ENCODE measurements at places on chromosomes 7 and 10.
A peak's percentile ranks its signal among the peaks of the same experiment; 100 is the strongest.

DNA sequence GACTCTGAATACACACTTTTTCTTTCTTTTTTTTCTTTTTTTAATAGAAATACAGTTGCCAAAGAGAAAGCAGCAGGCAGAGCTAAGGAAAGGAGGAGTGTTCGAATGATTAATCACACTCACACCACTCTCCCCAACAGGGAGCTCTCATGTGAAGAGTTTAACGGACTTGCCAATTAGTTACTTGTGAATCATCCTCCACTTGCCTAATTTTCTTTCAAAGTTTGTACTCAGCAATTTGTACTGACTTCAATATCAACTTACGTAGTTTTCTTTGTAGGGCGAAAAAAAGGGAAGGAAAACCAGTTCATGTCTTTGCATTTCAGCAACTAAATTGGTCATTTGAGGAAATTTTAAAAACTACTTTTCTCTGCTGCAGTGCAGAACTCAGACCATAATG lies 109.2 kb downstream of the PIP4K2A start:
- DNase-seq: no peak

DNA sequence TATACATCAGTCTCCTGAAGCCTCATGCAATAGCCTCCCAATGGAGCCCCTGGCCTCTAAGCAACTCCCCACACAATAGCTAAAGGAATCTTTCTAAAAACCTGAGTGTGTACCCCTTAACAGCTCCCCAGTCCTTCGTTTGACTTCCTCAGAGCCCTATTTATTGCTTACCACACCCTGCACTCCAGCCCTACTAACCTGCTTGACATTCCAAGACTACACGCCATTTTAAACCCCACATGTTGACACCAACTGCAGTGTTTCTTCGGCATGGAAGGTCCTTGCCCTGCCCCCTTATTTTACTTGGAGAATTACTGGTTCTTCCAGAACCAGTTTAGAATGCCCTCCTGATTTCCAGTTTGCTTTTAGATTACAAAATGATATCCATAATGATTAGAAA lies 10.8 kb downstream of the SRPK2 start:
- DNase-seq: no peak

- no peak for DNase-seq
Measured at GRCh38 chr10:119222966-119223386, 15.6 kb downstream of the GRK5 start.

GRCh38 chr10:132519382-132520176 lies 18.0 kb upstream of the INPP5A start:
- DNase-seq: no peak

- DNase-seq: peak; percentile 21
Measured at GRCh38 chr10:52951824-52952223, 179.2 kb upstream of the MBL2 start.

DNA sequence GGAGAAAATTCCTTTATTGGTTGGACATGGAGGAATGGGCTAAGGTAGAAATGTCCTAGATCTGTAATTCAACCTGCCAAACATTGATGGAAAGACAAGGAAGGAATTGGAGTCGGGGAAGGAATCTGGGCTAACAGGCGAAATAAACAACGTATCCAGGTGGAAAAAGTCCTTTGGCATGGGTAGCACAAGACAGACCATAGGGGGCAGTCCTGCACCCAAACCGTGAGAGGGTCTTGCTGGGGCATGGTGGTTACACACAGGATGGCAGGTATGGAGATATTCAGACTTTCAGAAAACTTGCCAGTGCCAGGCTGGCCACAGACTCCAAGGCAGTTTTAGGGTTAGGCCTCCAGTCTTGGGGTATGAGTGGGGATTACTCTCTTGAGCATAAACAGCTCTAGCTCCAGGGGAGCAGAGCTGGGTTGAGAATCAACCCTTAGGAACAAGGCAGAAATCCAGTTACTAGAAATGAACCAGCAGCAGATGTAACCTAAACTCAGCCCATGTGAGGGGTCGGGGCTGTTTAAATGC lies 188.6 kb upstream of the GDF10 start:
- no peak for DNase-seq

GRCh38 chr7:124996778-124997177 lies 67.2 kb upstream of the POT1 start:
- DNase-seq: no peak

DNA sequence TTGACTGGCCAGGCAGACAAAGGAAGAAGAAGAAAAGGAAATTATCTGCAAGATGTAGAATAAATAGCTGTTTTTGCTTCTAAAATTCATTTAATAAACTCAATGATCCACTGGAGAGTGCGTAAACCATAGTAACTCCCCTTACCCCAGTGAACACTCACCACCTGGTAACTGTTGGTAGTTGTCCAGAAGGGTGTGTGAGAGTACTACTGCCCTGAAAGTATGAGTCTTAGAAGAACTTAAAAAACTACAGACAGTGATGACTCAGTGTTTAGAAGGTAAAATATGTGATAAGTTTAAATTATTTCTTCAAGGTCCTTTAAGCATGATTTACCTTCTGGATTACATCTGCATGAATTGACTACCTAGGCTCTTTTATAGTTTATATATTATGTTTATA lies 53.0 kb upstream of the SEMA3A start:
- DNase-seq: no peak

- DNase-seq: no peak
Measured at GRCh38 chr10:130817046-130817624, 494.4 kb downstream of the TCERG1L start.

- DNase-seq: no peak
Measured at GRCh38 chr10:61486251-61486650, 33.1 kb upstream of the TMEM26 start.

DNA sequence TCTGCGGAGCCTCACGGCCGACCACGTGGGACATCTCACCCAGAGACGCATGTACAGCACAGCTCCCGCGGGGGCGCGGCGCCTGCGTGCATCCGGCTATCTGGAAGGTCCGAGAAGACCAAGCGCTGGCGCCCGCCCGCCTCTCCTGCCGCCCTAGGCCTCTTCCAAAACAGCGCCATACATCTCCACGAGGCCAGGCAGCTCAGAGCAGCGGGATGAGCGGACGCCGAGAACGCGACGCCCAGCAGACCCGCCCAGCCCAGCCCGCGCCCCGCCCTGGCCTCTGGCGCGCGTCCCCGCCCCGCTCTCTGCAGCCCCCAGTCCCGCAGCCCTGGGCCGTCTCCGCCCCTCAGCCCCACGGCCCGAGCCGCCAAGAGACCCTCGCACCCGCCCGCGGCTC lies 20.3 kb upstream of the LANCL2 start:
- no peak for DNase-seq

DNA sequence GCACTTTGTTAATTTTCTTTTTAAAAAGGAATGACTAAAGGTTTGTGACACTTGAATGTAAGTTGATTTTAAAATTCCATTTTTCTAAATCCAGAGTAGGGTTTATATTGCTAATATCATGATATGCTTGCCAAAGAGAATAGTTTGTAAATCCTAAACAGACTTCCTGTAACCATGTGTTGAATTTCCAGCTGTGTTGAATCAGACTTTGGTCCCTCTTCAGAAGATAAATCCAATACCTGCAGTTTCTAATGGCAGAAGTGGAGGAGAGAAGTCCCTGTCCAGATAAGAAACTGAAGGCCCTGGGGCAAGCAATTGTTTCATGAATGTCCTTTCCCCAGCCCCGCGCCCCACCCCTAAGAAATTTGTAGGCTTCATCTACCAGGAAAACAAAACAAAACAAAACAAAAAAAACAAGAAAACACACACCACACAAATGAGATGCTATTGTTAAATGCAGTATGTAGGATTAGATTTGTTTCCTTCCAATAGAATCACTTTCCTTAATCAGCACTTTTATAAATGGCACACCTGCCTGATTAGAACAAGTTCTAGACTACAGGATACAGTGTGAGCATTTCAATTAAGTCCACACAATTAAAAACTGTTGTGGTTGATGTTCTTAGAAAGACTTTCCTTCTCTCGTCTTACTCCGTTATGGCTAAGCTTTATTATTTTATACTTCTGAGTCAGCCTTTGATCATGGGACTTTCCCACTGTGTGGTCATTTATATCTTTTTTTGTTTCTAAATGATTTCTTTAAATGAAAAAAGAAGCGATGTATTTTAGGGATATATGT lies 122.8 kb downstream of the KAT6B start:
- no peak for DNase-seq

DNA sequence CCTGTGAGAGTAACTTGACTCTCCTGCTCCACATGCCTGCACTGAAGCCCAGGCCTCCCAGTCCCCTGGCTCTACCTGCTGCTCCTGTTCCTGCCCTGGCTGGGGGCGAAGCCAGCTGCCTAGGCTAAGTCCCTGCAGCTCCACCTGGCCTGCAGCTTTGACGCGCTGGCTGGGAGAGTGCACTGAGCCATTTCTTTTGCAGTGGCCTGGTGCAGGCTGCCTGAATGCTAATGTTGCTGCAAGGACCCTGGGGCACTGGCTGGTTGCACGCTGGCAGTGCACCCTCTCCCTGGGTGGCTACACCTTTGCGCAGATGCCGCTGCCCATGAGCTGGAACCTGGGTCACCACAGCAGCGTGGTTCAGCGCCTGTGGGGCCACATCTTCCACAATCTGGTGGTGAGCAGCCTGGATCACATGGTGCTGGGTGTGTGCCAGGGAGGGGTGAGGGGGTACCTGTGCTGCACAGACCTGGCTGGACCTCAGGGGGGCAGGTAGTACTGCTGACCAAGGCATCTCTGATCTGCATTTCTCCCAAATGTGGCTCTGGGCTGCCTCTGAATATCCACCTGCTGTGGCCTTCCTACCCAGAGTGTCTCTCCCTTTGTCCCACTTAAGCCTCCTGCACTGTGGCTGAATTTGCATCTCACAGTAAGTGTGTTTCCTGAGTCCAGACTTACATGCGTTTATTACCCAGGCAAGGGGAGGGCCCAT lies 20.0 kb downstream of the IMPDH1 start:
- DNase-seq: no peak

- no peak for DNase-seq
Measured at GRCh38 chr7:137888241-137888640, 41.5 kb upstream of the DGKI start.

DNA sequence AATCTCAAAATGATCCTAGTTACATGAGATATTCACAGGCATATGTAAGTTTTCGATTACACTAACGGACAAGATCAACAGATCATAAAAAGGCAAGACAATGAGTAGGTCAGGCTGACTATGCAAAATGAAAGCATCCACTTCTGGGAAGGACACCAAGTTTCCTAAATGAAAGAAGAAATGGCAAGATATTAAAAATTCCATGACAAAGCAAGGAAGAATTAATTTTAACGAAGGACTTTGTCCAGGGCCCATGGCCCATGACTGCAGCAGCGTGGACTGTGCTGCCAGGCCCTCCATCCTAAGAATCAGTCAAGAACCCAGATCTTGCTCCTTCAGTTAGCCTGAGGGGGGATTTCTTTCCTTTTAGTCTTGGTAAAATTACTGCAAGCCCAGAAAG lies 182.4 kb upstream of the FRMD4A start:
- no peak for DNase-seq

- DNase-seq: no peak
Measured at GRCh38 chr10:5299950-5300349, 64.8 kb upstream of the UCN3 start.

- peak; percentile 69 for DNase-seq
Measured at GRCh38 chr7:151083071-151083823, at the start of gene TMUB1. Gene TMUB1, minus strand, starts transcription at chr7:151083493. Its CDS starts 930 bp downstream, at chr7:151082563.

- DNase-seq: no peak
Measured at GRCh38 chr7:106126170-106126938, 14.2 kb upstream of the SYPL1 start.

DNA sequence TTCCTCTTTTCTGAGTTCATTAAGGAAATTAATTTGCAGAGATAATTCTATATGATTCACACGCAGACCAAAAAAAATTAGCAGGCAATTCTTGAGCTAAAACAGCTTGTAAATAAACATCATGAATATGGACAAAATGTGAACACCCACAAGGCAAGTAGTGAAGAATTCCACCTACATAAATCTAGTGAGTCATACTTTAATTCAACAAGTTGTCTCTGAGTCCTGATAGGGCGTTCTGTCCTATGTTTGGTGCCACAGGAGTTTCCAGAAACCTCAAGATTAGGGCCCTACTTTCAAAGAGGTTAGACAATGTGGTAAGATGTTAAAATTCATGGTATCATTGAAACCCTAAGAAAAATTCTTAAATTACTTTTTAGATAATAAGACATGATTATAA lies 122.3 kb downstream of the SGMS1 start:
- no peak for DNase-seq

GRCh38 chr7:103076764-103077163 lies 1.8 kb downstream of the ARMC10 start:
- DNase-seq: no peak

- DNase-seq: no peak
Measured at GRCh38 chr7:21300692-21301091, 127.2 kb upstream of the SP4 start.

DNA sequence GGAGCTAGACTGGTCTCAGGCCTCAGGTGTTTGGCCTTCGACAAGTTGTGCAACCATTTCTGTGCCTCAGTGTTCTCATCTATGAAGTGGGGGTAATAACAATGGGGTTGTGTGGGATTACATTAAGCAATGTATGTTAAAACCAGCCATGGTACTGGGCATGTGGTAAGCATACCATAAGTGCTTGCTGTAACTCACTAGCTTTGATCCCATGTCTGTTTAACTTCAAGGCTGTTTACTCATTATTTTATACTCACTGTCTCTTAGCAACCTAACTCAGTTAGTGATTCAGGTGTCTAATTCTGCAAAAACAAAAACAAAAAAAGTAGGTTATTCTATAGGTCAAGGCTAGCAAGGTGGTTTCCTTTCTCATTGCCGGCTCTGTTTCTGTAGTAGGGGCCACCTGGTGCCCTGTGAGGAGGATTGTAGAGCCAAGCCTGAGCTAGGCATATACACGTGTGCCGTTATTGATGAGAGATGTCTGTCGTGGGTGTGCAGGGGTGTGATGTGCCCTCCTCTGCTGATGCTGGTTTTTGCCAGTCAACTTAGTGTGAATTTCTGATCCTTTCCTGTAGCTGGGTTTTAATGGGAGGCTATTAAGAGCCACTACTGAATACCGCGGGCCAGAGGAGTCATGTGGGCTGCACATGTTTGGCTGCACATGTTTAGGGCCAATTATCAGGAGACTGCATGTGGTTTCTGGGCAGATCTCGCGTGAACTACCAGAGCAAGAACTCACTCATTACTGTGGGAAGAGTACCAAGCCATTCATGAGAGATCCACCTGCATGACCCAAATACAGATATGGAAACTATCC lies 56.2 kb downstream of the EEPD1 start:
- no peak for DNase-seq

- peak; percentile 20 for DNase-seq
Measured at GRCh38 chr7:23277359-23277989, 21.7 kb upstream of the MALSU1 start.

- DNase-seq: no peak
Measured at GRCh38 chr7:25840209-25840792, 311.7 kb upstream of the NFE2L3 start.

- no peak for DNase-seq
Measured at GRCh38 chr7:37248396-37248861, 200.2 kb downstream of the ELMO1 start.

Data from prostate gland (tissue), 2 donors.